ENCODE measurements at places on chromosomes 5 and 9.
A peak's percentile ranks its signal among the peaks of the same experiment; 100 is the strongest.

DNA sequence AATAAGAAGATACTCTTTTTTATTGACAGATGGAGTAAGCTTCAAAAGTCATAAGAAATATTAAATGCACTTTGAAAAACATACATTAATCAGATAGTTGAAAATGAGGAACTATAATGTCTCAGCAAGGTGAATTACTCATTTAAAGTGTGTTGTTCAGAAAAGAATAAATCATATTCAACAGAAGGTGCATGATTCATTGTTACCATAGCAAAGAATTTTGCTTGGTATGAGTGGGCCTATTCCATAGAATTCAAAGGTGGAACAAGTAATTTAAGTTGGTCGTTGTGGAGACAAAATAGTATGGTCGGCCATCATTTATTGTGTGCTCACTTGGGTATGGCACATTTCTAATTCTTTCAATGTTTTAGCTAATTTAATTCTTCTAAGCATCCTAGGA lies 1920.2 kb upstream of the CDH9 start:
- DNase-seq, result no peak

DNA sequence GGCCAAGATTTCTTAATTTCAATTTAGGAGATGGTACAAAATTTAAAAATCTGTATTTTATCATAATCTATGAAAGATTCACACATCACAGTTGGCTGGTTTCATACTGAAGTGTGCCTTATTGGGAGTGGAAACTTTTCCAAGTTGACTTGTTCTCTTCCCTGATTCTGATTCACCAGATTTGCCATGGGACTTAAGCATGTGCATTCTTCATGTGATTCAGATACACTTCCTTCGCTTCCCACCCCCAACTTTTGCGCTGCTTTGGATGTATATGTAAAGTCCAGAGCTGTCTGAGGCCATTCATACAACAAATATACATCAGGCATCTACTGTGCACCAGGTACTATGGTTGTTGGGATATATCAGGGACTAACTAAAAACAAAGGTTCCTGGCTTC lies 34.4 kb downstream of the CPEB4 start:
- DNase-seq, result no peak

- no peak for DNase-seq
These were observed 10.2 kb downstream of the TNFAIP8 start for GRCh38 chr5:119365847-119366539.

DNA sequence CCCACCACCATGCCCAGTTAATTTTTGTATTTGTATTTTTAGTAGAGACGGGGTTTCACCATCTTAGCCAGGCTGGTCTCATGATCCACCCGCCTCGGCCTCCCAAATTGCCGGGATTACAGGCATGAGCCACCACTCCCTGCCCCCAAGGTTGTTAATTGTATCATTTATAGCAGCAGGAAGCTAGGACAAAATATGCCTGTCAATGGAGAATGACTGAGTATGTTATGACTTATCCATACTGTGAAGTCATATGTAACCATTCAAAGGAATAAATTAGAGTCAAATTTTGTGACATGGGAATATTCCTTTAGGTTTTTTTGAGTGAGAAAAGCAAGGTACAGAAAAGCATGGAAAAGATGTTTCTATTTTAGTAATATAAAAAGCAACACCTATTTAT lies 3.9 kb upstream of the DAB2 start:
- DNase-seq, result no peak

DNA sequence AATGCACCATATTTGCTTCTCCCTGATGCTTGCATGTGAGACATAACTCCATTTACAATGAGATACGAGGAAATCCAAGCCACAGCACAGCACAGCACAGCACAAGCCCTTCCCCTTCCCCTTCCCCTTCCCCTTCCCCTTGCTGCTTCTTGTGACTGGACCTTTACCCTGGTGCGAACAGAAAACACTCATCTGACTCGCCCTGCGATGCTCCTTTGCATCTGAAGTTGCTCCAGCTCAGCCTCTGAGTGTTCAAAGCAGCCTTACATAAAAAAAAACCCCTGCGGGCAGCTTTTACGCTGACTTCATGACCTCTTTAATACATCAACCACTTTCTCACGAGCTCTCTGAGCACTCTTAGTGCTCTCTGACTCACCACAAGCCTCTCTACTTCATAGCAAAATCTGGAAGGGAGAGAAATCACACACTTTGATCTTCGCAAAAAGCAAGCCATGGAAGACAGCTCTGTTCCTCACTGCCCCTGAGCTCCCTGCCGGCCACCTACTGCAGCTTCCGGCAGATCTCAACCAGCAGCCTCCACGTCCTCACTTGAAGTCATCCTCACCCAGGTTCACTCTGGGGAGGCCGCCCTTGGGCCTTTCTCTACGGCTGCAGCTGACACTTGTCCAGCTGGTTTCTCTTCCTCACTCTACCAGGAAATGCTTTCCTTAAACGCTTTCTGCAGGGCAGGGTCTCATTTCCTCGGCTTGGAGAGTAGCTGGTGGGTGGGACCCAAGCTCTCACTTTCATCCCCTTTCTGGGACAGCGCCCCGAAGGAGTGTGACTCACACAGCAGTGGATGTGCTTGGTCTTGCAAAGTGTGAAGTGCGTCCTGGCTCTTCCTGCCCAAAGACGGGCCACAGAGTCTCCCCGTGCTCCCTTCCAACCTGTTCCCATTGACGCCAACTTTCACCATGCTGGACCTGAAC lies 5.3 kb downstream of the SLC34A1 start:
- peak; percentile 42 for DNase-seq

- peak; percentile 94 for DNase-seq
These were observed 209.2 kb upstream of the PAPPA start for GRCh38 chr9:115944166-115944948.

DNA sequence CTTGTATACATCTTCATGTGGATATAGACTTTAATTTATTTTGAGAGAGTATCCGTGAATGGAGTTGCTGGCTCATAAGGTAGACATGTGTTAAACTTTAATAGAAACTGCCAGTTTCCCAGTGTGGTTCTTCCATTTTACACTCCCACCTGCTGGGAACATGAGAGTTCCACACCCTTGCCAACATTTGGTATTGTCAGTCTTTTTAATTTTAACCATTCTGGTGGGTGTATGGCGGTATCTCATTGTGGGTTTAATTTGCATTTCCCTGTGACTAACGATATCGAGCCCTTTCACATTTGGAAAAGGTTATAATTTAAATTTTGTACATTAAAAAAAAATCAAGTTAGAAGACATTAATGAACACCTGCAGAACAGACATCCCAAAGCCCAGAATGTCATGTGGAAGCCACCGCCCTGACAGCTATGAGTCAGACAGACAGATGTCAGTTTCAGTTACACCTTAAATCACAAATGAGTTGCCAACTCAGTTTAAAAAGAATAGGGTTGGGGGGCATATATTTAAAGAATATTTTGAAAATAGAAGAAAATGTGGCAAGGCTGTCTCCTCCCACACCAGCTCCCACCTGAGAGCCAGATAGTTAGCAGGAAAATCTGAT lies 36.9 kb downstream of the ANKRD33B start:
- no peak for DNase-seq

DNA sequence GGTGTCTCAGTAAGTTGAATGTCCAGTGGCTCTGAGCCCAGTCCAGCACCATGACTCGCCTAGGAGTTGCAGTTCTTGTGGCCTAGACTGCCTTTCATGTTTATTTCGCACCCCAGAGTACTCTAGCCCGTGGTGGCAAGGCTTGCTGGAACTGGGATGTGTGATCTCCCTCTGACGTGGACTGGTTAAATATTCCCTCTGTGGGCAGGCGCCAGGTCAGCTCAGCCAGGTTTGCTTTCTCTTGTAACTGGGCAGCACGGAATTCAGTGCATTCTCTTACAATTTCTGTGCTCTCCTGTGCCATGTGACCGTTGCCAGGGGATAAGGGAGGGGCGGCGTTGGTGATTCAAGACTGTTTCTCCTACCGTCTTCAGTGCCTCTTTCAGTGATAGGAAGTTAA lies 270.8 kb downstream of the KDM4C start:
- no peak for DNase-seq

GRCh38 chr5:78597068-78597973 lies 51.3 kb downstream of the LHFPL2 start:
- DNase-seq, result no peak

DNA sequence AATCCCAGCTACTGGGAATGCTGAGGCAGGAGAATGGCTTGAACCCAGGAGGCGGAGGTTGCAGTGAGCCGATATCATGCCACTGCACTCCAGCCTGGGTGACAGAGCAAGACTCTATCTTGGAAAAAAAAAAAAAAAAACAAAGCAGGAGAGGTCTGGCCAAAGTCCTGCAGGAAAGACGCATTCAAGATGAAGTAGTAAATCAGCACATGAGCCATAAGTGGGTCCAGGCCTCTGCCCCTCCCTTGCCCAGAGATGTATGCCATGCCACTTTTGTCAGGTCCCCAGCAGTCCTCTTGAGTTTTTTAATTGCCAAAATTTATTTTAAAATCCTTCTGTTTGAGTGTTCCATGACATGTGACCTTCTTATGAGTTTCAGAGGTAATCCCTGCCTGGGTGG lies 8.5 kb upstream of the PHF19 start:
- no peak for DNase-seq

- peak; percentile 76 for DNase-seq
These were observed 632 bp downstream of the UBAP1 start for GRCh38 chr9:34179213-34180136.

DNA sequence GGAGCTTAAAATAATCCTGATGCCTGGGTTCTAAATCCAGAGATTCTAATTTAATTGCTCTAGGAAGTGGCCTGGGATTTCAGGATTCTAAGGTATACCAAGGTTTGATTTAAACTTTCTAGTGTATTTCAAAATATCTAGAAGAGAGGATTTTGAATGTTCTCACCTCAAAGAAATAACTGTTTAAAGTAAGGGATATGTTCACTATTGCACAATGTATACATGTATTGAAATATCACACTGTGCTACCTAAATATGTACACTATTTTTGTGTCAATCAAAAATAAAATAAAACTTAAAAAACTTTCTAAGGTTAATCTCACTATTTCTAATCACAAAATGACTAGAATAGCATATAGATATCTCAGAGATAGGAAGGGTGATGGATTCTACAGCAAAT lies 34.0 kb downstream of the TNFSF8 start:
- DNase-seq, result no peak

- no peak for DNase-seq
These were observed 270.2 kb upstream of the DAPK1 start for GRCh38 chr9:87227456-87227855.

GRCh38 chr9:98523231-98523901 lies 185.4 kb downstream of the GABBR2 start:
- DNase-seq, result no peak

- no peak for DNase-seq
These were observed 700.5 kb upstream of the CDH10 start for GRCh38 chr5:25345240-25345771.

GRCh38 chr5:172872997-172873491 lies 39.0 kb downstream of the ERGIC1 start:
- no peak for DNase-seq

- DNase-seq, result no peak
These were observed 184.0 kb downstream of the SLF1 start for GRCh38 chr5:94802450-94802849.

GRCh38 chr9:69012696-69013381 lies 1.1 kb downstream of the PRKACG start:
- no peak for DNase-seq

DNA sequence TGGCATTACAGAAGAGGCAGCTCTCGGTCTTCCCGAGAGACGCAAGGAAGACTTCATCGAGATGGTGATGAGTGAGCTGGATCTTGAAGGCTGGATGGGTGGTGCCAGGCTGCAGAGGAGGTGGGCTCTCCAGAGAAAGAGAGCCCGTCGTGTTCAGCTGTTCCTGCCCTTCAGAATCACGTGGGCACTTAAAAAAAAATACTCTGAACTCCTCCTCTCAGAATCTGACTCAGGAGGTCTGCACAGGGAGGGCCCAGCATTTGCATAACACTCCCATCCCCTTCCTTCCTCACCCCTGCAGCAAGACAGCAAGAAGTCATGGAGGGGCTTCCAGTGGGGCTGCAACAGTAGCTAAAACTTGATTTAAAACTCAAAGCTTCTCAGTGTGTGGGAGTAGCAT lies 203.0 kb downstream of the ATPSCKMT start:
- peak; percentile 52 for DNase-seq

DNA sequence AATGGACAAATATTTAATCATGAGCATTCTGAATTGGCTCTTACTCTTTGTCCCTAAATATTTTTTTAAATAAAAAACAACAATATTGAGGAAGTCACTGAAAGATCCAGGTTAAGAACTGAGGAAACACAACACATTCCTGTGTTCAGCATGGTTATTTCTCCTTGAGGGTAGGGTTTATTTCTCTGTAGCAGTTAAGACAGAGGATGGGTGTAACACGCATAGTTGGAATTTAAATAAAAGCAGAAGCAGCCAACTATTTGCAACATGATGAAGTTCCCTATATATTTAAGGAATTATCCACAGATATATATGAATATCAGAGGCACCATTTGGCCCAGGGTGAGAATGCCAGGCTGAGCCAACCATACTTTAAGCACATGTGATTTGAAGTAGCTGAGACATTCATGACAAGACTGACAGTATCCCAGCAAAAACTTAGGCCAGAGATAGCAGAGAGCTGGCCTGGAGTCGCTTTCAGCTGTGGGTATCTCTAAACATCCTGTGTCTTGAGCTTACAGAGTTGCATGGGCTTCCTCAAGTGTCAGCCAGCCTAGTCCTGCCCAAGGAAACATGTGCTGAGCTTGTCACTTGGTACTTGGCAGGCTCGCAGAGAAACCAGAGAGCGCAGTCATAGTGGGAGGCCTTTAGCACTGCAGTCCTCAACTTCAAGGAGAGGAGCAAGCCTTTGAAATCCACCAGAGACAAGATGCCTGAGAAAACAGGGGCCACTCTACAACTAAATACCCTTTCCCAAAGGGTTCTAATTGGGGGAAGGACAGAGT lies 43.6 kb downstream of the SEMA5A start:
- no peak for DNase-seq

DNA sequence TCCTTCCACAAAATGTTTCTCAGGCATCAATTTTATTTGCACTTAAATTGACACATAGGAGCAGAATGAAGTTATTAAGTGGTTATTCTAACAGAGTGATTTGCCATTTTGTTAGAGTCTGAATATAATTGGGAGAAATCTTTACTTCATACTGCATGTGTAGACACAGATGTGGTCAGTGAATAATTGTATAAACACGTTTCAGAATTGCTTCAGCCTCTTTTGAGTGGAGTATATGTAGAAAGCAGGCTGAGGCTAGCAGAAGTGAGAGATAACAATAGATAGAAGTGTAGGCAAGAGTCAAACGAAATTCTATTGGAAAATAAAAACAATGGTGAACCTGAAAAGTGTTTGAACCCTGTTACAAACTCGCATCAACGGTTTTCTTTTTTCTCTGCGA lies 270.7 kb downstream of the TMEM167A start:
- DNase-seq, result no peak

GRCh38 chr9:121888438-121888775 lies 204.7 kb downstream of the TTLL11 start:
- DNase-seq, result no peak

DNA sequence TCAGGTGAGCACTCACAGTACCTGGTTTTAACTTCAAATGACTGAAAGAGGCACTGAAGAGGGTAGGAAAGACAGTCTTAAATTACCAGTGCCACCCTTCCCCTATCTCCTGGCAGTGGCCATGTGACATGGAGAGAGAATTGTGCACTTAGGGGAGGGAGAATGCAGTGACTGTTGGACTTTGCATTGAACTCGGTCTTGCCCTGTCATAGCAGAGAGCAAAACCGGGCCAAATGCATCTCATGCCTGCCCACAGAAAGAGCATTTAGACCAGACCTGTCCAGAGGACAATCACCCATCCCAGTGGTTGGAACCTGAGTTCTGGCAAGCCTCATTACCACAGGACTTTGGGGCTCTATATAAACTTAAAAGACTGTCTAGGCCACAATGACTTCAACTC lies 211.8 kb upstream of the SH3GL2 start:
- DNase-seq, result no peak

Measured in SJCRH30 (cell line).